ENCODE measurements at places on chromosomes 3 and 15.

DNA sequence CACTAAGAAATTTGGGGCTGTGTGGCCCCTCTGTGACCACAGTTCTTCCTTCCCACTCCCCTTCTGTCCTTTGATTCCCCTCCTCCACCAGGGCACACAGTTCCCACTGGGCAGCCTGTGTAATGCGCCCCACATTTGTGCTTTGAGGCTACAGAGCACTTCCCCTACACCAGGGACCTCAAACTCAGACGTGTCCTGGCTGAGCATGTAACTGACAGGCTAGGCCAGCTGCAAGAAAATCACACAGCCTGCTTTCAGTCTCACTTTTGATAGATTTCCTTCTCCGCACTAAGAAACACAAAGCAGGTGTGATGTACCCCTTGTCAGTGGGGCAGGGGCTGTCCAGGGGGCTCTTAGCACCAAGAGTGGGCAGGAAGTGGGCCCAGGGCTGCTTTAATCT lies 29.6 kb downstream of the PRKCD start:
- no peak for DNase-seq

DNA sequence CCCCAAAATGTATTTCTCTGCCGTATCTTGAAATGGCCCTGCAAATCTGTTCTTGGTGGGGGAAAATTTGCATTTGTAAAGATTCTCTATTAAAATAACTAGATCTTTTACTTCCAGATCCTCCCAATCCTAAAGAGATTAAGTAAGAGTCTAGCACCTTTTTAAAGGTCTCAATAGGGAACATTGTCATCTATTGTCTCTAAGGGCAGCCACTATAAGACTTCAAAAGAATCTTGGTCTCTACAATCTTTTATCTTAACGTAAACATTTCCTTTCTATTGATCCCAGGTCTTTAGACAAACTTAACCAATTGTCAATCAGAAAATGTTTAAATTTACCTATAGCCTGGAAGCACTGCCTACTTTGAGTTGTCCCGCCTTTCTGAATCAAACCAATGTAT lies 1313.3 kb downstream of the ROBO2 start:
- DNase-seq: no peak

DNA sequence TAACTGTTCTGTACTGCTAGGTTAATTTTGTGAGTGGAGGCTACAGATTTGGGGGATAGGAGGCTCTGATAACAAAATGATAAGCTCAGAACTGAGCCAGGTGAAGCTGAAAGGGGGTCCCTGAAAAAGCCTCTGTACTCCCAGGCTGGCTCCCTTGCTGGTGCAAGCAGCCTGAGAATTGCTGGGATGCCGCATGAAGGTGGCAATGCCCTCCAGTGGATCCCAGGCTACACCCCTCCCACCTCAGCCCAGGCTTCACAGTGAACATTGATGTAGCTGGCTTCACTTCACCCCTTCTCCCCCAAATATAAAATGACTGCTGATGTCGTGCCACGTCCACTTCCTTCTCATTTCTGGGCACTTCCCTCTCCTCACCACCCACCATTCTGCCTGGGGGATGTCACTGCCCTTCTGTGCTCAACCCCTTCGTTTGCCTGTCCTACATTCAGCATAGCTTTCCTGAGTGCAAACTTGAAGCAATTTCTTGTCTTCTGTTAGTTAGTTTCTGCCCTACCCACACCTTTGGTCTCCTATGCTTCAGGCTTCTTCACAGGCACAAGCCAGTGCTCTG lies 9.7 kb upstream of the ARHGEF26 start:
- no peak for DNase-seq

- DNase-seq: no peak
Measured at GRCh38 chr3:79246875-79247724, 520.7 kb downstream of the ROBO1 start.

- DNase-seq: no peak
Measured at GRCh38 chr3:152564459-152564858, 270.5 kb upstream of the P2RY1 start.

All from activated CD8-positive, alpha-beta memory T cell treated with anti-CD3 and anti-CD28 coated beads, Interleukin-2, amount 10 ng/mL, durations not matched to agents 7 days and 5 days (primary cell).